ENCODE measurements at places on chromosomes 2 and 18.

DNA sequence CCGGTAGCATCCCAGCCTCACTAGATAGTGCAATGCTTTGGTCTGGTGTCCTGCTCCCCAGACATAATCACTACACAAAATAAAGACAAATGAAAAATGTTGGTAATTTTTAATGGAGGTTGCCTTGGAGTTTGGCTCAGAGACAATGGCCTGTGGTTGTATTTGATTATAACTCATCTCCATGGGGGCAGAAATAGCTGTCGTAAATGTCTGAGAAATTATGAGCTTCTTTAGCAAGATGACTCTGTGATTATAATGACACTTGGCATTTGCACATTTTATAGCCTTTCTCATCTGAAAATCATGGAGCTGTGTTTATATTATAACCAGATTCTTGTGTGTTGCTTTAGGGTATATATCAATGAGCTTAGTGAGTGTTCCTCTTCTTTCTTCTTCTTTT, 1779.7 kb upstream of the CELF4 start:
- DNase-seq: no peak

- DNase-seq: no peak
These were observed 193.6 kb upstream of the PKDCC start for GRCh38 chr2:41854227-41854626.

GRCh38 chr2:35973132-35973736, 382.3 kb upstream of the CRIM1 start:
- no peak for DNase-seq

- peak; percentile 66 for DNase-seq
These were observed 41.6 kb downstream of the LBH start for GRCh38 chr2:30272761-30273573.

DNA sequence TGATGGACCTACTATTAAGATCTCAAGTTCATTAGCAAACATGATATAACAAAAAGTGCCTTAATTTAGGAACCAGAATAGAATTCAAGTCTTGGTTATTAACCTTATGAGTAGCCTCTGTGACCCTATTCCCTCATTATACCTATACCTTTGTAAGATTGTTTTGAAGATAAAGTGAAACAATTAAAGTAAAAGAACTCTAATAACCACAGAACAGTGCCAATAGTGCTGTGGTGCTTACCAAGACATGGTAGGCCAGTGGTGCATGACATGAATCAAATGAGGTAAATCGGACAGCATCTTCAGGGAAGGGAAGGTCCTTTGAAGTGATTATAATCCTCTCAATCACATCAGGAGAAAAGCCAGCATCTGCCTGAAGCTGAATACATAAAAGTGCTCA, 36.4 kb downstream of the METTL4 start:
- DNase-seq: no peak

GRCh38 chr2:74703373-74703772, 49.3 kb downstream of the SEMA4F start:
- DNase-seq: no peak
